ENCODE measurements at places on chromosomes 3 and 15.

DNA sequence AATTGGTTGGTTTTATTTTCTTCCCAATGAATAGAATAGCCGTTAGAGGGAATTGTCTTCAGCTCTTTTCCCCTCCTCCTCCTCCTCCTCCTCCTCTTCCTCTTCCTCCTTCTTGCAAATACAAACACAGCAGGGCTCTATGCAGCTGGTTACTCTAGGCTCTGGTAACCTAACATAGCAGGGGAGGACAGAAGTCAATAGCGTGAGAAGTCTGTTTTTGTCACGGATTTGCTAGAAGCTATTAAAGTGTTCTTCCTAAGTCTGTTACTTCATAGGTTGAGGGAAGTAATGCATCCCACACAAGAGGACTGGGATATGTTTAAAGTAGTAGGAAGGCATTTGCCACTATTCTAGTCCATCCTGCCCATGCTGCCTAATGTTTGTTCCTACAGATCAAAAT lies 374.7 kb upstream of the TPRG1 start:
- no peak overlapping the region for H3K27ac ChIP-seq
- H3K4me3 ChIP-seq, result no peak overlapping the region
- H3K36me3 ChIP-seq, result no peaks in the 10 kb centered on the region
- no peak for DNase-seq

DNA sequence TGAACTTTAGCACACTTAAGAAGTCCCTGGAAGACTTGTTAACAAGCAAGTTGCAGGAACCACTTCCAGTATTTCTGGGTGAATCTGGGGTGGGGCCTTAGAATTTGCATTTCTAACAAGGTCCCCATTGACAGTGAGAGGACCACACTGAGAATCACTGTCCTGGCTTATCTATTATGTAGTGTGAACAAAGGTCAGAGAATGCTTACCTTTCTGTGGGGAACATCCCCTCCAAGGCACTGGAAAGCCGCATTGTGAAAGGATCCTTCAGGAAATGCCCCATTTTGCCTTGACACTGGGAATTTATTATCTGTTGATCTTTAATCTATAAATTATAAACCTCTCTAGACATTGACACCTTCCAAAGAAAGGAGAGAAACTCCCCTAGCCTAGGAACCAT lies 74.8 kb downstream of the IGF2BP2 start:
- H3K27me3 ChIP-seq, result peaks cover 24% of the 10 kb centered on the region
- H3K4me1 ChIP-seq, result peaks cover 6% of the 10 kb centered on the region
- no peak overlapping the region for H3K27ac ChIP-seq
- H3K36me3 ChIP-seq, result peaks cover 3% of the 10 kb centered on the region
- no peak for DNase-seq
- no peak overlapping the region for H3K4me3 ChIP-seq

DNA sequence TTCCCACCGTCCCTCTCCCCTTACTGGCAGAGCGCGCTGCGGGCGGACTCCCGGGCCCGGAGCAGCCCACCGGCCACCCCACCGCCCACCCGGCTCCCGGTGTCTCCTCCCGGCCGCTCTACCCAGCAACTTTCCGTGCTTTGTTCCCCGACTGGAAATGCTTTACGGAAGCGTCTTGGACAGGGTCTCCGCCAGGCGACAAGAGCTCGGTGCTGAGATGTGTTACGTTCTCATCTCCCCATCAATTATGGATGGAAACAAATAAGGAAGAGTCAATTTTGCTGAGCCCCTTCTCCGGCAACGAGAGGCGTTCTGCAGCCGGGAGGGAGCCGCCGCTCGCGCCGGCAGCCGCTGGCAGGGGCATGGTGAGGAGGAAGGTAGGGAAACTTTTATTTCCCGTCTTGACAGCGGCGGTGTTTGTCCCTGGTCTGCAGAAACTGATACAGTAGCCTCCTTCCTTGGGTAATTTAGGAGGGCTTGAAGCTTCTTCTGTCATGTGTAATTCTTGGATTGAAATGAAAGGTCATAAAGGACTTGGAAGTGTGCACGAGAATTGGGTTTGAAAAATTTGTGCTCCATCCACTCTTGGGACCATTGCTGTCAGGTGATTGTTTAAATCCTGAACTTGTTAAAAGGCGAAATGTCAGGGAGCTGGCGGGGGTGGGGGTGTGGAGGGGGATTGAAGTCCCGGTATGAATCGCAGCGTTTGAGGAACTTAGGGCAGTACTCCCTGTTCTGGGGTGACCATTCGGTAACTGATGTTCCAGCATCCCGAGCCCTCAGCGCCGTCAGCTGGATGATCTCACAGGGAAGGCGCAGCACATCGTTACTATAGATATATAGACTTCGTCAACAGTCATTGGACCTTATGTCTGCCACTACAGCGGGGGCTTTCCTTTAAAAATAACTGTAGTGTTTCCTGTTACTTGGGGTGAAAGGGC lies 1.5 kb downstream of the SEMA6D start:
- no peaks in the 10 kb centered on the region for H3K4me1 ChIP-seq
- no peak for DNase-seq
- peaks cover 48% of the 10 kb centered on the region for H3K27me3 ChIP-seq
- no peak overlapping the region for H3K27ac ChIP-seq
- H3K4me3 ChIP-seq, result no peak overlapping the region
- H3K36me3 ChIP-seq, result peaks cover 2% of the 10 kb centered on the region

- DNase-seq, result no peak
- H3K27ac ChIP-seq, result no peak overlapping the region
Measured at GRCh38 chr3:12060139-12060845, 56.1 kb downstream of the SYN2 start.

GRCh38 chr15:101329867-101330380 lies 34.9 kb upstream of the SNRPA1 start:
- H3K27ac ChIP-seq, result no peak overlapping the region
- H3K4me3 ChIP-seq, result no peak overlapping the region
- peaks cover 10% of the 10 kb centered on the region for H3K4me1 ChIP-seq
- DNase-seq, result no peak
- H3K27me3 ChIP-seq, result peaks cover 8% of the 10 kb centered on the region
- peaks cover 7% of the 10 kb centered on the region for H3K36me3 ChIP-seq

DNA sequence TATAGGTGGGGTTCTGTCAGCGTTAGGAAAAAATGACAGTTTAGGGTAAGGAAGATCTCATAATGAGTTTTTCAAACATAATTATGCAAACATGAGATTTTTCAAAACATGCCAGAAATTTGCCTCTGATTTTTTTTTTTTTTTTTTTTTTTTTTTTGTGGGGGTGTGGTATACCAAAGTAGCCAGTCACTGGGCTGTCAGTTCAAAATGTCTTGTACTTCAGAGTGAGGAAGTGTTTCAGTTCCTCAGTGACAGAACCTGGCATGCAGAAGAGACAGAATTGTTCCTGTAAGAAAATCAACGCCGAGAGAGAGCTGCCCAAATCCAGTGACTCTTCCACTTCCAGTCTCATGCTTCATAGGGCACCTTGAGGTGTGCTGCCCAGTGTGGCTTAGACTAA lies 9.7 kb downstream of the NCBP2 start:
- H3K27ac ChIP-seq, result no peak overlapping the region
- no peaks in the 10 kb centered on the region for H3K27me3 ChIP-seq
- DNase-seq, result no peak
- H3K36me3 ChIP-seq, result peaks cover 12% of the 10 kb centered on the region
- no peaks in the 10 kb centered on the region for H3K4me1 ChIP-seq
